ENCODE measurements at places on chromosomes 7 and 10.

DNA sequence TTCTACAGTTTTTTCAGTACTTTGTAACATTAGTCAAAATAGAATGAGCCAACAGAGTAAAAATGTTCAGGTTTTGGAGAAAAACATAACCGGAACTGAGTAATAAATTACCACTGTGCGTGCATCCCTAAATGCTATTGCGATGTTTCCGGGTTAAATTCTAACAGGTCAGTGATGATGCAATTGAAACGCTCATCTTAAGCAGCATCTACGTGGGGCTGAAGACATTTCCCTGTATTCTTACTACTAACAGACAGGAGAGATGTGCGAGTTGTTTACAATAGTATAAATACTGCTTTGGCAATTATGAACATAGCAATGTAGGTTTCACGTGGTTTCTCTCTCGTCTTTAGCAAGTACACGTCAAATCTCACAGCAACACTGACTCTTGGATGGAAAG lies 149.4 kb downstream of the USP6NL start:
- DNase-seq: no peak

DNA sequence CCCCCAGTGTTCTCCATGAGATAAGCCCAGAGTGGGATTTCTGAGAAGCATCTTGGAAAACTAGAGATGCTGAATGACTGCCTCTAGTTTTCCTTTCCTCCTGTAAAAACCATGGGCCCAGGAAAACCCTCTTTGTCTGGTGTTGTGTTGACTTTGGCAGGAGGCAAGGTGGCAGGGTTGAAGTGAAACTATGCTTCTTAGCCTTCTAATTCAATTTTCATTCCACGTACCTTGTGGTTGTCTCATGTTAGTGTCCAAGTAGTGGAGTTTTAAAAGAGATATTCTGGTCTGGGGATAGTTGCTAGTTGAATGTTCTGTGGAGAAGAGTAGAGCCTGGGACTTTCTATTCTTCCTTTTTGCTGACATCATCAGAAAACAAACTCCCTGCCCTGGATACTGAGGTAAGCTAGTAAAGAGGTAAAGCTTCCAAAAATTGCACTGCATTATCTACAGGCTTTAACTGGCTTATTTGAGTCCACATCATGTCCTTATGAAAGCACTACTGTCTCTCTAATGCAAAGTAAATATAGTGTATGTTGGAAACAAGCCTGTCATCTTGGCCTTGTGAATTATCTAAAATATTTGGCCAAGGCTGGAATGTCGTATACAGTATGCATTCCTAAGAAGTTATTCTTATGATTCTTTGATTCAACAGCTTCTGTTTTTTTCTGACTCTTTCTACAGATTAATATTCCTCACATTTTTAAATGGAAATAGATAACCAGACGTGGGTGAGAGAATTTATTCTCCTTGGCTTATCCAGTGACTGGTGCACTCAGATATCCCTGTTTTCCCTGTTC lies at the start of gene OR2F2:
OR2F2 (plus strand) TSS at position 708 of the 800 bp plus-strand sequence; CDS start at position 708, 0 bp downstream.
- no peak for DNase-seq

- DNase-seq: peak; percentile 38
Observed at GRCh38 chr10:62264702-62265436, 3.8 kb downstream of the RTKN2 start.

- DNase-seq: no peak
Observed at GRCh38 chr7:133530682-133531081, 277.8 kb downstream of the EXOC4 start.

DNA sequence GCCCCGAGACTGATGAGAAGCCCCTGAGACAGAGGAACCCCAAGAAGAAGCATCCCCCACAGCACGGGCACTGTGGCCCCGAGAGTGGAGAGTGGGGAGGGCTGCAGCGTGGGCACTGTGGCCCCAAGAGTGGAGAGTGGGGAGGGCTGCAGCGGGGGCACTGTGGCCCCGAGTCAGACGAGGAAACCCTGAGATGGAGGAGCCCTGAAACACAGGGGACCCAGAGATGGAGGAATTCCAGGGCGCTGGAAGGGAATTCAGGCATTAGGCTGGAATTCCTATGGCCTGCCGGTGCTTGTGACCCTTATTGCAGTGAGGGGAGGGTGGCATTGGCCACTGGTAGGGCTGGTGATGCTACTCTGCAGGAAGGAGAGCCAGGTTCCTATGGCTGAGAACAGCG lies 168.6 kb upstream of the SHH start:
- DNase-seq: no peak

- DNase-seq: no peak
Observed at GRCh38 chr7:18894155-18894554, 223.3 kb downstream of the TWIST1 start.

DNA sequence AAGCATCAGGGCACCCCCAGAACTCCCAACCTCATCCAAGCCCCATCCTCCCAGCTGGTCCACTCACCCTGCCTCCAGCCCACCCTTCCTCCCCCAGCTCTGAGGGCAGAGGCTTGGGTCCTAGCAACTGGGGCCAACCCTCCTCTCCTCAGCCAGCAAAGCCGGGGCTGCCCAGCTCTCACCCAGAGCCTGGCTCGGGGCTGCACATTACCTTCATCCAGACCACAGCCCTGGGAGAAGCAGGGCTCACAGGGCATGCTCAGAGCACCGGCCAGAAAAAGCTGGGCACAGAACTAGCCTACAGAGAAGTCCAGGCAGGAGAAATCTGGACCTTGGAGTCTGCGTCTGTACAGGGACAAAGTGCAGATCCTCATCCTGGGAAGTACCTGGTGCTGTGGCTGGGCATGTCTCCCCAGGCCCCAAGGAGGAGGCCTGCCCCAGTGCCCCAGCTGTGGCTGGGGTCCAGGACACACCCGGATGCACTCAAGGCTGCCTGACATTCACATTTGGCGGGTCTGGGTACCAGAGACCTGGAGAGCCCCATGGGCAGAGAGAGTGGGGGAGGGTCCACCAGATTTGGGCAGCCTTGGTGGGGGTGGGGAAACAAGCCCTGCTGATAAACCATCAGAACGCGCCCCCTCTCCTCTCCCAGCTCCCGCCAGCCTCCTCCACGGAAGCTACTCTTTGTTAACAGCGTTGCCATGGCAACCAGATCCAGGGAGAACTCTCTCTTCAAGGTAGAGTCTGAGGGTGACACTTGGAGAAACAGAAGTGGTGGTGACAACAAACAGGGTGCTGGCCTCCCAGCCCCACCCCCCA lies 5.1 kb downstream of the RASGEF1A start:
- no peak for DNase-seq

- DNase-seq: peak; percentile 83
Observed at GRCh38 chr10:50469778-50470193, 154.0 kb downstream of the SGMS1 start.

All from common myeloid progenitor, CD34-positive (primary cell).